COLO829 (cell line): ENCODE measurements at places on chromosomes 1 and 21.
A peak's percentile ranks its signal among the peaks of the same experiment; 100 is the strongest.

DNA sequence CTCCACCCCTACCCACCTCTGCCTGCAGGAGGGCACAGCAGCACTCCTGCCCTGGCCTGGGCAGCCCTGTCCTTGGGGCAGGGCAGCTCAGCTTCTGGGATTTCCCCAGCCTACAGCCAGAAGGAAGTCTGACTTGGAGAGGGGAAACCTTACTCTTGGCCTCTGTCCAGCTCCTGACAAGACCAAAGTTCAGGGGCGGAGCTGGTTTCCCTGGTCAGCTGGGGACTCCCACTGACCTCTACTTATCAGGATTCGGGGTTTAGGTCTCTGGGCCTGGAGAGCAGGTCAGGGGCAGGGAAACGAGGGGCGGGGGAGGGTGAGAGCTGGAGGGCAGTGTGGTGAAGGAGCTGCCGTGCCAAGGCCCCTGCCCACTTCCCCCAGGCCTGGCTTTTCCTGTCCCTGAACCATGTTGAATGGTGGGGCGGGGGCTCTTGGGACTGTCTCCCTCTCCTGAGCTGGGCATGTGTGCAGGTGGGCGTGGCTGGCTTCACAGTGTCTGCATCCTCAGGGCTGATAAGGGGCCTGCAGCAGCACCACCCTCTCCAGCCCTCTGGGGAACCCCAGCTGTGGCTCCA is 16.8 kb upstream of the ETV3 start:
- DNase-seq = no peak

DNA sequence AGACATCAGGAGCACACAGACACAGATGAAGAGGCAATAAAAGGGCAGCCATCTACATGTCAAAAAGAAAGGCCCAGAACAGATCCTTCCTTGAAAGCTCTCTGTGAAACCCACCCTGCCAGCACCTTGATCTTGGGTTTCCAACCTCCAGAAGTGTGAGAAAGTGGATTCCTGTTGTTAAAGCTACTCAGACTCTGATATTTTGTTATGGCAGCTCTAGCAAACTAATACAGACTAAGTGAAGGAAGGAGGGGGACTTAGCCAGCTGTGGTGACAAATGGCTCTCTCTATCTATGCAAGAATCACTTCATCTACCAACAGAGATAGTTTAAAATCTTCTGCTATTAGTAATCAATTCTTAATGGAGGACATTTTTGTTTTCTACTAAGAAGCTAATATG is 10.4 kb downstream of the SAMSN1 start:
- DNase-seq = no peak

DNA sequence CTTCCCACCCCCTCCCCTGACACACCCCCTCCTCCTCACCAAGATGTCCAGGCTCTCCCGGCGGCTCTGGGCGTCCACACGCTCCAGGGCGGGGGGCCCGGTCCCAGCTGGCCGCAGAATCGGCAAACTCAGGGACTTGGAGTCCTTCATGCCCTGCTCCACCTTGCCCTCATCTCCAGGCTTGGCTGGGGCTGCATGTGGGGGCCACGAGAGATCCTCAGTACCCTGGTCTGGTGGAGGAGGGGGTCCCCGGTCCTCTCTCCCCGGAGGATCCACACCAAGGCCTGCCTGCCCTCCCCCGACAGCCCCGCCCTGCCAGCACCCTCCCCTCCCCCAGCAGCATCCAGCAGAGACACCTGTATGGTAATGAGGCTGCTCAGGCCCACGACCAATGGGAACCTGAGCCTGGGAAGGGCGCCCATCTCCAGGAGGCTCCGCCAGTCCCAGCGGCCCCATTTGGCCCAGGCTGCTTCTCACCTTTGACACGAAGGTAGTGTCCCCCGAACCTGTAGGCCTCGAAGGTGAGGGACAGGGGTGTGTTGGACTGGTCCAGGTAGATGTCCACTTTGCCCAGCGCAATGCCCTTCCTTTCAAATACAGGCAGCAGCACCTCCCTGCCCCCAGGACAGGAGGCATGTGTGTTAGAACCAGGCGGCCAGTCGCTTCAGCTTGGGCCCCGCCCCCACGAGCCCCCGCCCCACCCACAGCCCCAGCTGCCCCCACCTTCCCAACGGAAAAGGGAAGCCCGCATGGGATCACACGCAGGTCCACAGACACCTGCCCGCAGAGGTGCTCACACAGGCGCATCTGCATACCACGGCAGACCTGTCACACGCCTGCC is 8.2 kb upstream of the TNFRSF25 start:
- DNase-seq = no peak

DNA sequence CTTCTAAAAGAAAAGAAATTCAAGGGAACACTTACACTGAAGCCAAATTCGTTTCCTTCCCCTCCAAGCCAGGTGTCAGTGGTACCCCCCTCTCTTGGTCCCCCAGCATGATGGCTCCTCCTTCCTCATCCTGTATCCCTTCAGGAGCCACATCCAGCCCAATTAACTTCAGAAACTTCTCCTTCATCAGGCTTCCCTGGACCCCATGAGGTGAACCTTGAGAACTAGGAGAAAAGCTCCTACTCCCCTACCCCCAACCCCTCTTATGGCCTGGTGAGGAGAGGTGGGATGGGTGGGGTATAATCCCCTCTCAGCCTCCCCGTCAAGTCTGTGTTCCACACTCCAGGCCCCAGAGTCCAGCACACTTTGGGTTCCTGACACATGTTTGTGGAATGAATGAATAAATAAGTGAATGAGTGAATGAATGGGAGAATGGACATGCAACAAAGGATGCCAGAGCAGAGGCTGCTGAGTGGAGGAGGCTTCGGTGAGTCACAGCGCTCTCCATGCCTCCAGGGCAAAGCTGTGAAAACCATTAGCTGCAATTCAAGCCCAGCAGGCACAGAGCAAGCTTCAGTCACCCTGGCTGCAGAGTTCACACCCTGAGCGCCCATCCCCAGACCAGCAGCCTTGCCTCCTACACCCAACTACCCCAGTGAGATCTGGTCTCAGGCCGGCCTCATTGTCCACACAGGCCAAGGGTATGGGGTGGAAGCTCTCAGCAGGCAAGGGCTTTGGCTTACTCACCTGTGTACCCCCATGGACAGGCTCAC is 43.8 kb downstream of the BATF3 start:
- peak; percentile 83 for DNase-seq

GRCh38 chr1:63533931-63534330 is 10.6 kb downstream of the EFCAB7 start:
- no peak for DNase-seq

- no peak for DNase-seq
Measured at GRCh38 chr1:111756124-111756513, 418 bp downstream of the DDX20 start.

DNA sequence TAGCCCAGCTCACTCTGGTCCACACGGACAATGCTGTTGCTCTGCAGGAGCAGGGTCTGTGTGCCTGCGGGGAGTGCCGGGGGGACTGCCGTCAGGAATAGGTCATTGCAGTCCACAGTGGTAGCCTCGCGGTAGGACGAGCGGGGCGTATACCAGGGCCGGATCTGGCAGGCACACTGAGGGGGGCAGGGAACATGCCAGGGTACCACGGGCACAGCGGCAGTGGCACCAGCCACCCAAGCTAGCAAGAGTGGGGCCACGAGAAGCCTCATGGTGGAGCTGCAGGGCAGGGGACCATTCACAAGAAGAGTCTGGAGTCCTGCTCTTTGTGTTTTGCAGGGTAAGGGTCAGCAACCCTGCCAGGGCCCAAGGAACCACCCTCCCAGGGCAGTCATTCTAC is 65.8 kb downstream of the LRRN2 start:
- no peak for DNase-seq

DNA sequence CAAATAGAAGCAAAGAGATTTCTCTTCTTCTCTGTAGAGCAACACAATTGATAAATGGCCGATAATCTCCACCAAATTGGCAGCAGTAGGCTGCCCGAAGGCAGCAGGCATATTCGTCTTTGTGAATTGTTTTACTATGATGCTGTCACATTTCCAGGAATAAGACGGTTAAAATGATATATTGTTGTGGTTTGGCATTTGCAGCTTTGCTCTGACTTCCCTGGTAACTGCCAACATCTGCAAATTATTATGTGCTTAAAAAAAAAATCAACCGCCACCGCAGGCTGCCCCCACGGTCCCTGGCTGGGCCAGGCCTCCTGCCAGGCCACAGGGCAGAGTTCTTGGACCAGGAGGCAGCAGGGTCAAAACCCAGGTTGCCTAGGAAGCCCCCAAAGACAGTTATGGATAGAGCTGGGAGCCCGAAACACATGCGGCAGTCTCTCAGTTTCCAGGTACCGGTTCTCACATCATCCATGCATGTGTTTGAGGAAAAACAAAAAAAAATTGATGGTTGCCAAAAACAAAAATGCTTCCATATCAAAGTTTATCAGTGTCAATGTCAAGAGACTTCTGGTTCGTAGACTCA is 179.3 kb downstream of the ETS2 start:
- DNase-seq = no peak

DNA sequence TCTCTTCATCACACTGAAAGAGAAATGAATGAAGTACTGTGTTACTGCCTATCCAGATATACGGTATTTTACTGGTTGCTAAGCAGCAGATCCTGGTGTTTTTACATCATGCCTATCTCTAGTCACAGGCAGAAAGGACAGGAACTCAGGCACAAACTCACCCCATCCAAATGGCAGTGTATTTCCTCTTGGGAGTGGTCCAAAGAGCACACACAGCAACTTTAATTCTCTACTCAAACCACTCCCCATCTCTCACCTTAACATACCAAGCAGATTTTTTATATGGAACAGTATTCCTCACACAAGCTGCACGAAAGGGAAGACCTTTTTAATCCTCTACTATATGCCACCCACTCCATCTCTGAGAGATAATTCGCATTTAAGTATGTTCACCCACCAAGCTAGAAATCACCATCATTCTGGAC is 27.3 kb downstream of the EIF4G3 start:
- peak; percentile 74 for DNase-seq
